ENCODE measurements at places on chromosomes 3 and 15. TPM values are rescaled to one million over a fixed set of nuclear protein-coding genes. Genes with fewer than 3 reads are reported as not detected.

DNA sequence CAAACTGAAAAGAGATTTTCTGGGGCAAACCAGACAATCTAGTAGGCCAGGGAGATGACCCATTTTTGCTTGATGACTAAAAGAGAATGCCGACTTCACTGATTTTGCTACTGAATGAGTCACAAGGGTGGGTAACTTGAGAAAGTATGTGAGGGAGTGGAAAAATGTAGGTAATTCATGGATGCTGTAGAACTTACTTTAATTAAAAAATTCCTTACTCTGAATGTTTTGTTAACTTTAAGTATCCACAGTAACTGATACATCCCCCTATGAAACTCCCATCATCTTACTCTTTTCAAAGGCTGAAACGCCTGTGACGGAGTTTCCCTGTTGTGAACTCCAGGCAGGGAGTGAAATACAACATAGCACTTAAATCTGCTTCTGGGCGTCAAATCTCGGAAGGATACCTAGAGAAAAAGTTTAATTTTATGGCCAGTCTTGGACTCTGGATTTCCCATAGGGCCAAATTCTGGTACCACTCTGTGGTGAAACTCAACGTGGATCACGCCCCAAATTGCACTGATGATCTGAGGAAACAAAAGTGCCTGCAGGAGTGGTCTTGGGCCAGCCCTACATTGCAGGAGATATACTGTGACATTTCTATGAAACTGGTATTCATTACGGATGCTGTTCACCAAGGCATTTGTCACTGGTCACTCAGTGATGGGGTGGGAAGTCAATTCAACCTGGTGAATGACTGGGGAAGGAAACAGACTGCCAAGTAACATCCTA, 24.0 kb downstream of the GOLIM4 start:
- peaks cover 11% of the 10 kb centered on the region for H3K4me1 ChIP-seq
- H3K27ac ChIP-seq: no peak overlapping the region
- H3K36me3 ChIP-seq: no peaks in the 10 kb centered on the region
- H3K27me3 ChIP-seq: no peaks in the 10 kb centered on the region
- DNase-seq: no peak
- no peak overlapping the region for H3K4me3 ChIP-seq

GRCh38 chr15:72248514-72248913, 17.5 kb upstream of the PKM start:
- DNase-seq: no peak
- H3K4me1 ChIP-seq: no peaks in the 10 kb centered on the region
- no peak overlapping the region for H3K27ac ChIP-seq
- H3K27me3 ChIP-seq: no peaks in the 10 kb centered on the region

- no peaks in the 10 kb centered on the region for H3K27me3 ChIP-seq
- DNase-seq: no peak
- peak overlapping the region; percentile 77 for H3K4me3 ChIP-seq
- H3K27ac ChIP-seq: peak overlapping the region; percentile 70
Measured at GRCh38 chr3:43894176-43895049, 203.7 kb downstream of the ABHD5 start.

DNA sequence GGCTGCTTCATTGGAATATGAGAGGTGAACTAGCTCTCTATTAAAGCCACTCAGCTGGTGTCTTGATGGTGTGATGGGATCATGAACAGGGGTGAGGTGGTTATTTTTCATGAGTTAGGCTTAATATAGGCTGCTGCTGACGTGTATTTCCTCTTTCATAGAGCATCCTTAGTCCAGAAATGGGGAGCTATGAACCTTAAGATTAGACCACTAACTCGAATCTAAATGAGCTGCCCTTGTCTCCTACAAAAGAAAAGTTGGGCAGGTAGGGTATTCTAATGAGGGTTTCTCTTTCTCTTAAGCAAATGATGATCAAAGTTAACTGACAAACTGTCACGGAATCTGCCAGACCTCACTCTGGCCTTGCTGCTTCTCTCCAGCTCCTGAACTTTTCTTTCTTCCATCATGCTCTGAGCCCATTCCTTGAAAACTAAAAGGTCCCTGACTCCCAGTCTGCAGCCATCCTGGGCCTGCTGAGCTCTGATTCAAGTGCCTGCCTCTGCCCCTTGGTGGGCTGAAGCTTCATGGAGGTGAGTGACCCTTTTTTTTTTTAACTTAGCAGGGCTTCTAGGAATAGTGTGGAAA, at the start of gene TRIM69:
Gene TRIM69 (plus strand): TSS at position 348 of the 585 bp plus-strand sequence. CDS start 177 bp downstream, at position 525.
- no peaks in the 10 kb centered on the region for H3K27me3 ChIP-seq
- H3K4me1 ChIP-seq: peaks cover 22% of the 10 kb centered on the region
- H3K4me3 ChIP-seq: peak within 1 kb of the TSS; percentile 55
- no peaks in the 10 kb centered on the region for H3K36me3 ChIP-seq

GRCh38 chr3:122265957-122266356, 59.1 kb upstream of the CSTA start:
- no peaks in the 10 kb centered on the region for H3K4me1 ChIP-seq
- no peaks in the 10 kb centered on the region for H3K27me3 ChIP-seq

DNA sequence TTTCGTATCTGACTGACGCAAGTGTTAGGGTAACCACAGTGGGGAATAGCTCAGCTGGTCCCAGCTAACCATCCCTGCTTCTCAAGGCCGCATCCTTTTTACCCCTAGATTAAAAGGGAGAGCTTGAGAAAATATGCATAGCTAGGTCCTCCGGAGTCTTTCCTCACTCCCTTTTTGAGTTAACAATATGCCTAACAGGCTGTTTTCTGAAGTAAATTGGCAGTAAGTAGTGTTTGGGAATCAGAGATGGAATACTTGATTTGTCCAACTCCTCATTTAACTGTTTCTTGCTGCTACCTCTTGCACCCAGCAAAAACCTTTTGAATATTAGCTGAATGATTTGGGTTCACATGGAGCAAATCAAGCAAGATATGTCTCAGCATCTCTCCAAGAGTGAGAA, 326.1 kb downstream of the LPP start:
- H3K4me1 ChIP-seq: peaks cover 33% of the 10 kb centered on the region
- H3K27me3 ChIP-seq: no peaks in the 10 kb centered on the region
- no peak overlapping the region for H3K4me3 ChIP-seq
- no peak overlapping the region for H3K27ac ChIP-seq

Gene GNAT1
- total RNA-seq: 0.54 TPM

Gene MAP2K5
- 7.4 TPM for total RNA-seq

DNA sequence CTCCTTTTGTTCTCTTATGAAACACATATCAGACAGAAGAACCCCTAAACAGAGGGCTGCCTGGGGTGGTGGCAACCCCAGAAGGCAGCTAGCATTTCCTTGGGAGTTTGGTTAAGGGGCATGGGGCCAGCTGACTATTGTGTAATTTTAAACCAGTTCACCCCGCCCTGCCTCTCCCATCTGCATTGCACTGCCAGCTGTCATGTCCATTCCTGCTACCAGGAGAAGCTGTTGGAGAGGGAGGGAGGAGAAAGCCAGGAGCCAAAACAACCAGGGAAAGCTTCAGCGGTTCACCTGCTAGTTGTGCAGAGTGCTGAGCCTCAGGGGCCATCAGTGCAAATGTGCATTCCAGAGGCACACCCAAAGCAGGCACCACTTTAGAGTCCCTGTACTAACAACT, 47.6 kb upstream of the ATP1B3 start:
- H3K27ac ChIP-seq: no peak overlapping the region
- DNase-seq: no peak

DNA sequence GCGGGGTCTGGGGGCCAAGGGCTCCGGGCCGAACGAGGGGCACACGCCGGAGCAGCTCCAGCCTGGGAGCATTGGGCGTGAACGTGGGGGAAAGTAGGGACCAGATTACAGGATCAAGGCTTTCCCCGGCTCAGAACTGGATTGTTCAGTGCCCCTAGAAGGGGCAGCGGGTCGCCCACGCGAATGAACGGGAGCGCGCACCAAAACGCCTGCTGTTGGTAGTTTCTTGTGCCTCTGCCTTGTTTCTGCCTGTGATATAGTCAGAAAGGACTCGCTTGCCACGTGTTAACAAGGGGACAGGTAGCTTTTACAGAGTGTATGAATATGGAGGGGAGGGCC, 1.1 kb downstream of the CASR start:
- H3K4me3 ChIP-seq: peak overlapping the region; percentile 52
- H3K27ac ChIP-seq: no peak overlapping the region
- H3K36me3 ChIP-seq: no peaks in the 10 kb centered on the region

GRCh38 chr15:43511012-43511885, 6.2 kb upstream of the MAP1A start:
- H3K4me1 ChIP-seq: no peaks in the 10 kb centered on the region
- H3K27me3 ChIP-seq: no peaks in the 10 kb centered on the region
- no peak for DNase-seq
- H3K4me3 ChIP-seq: peak overlapping the region; percentile 81
- H3K27ac ChIP-seq: no peak overlapping the region

GRCh38 chr3:126472277-126473006, 3.2 kb downstream of the ZXDC start:
- no peaks in the 10 kb centered on the region for H3K27me3 ChIP-seq
- peak overlapping the region; percentile 26 for H3K27ac ChIP-seq
- peak overlapping the region; percentile 87 for H3K4me3 ChIP-seq
- peaks cover 35% of the 10 kb centered on the region for H3K4me1 ChIP-seq
- peak; percentile 68 for DNase-seq

GRCh38 chr15:65963911-65964482, 94.7 kb downstream of the RAB11A start:
- no peaks in the 10 kb centered on the region for H3K27me3 ChIP-seq
- H3K4me1 ChIP-seq: no peaks in the 10 kb centered on the region
- DNase-seq: no peak
- H3K4me3 ChIP-seq: no peak overlapping the region
- H3K36me3 ChIP-seq: no peaks in the 10 kb centered on the region
- no peak overlapping the region for H3K27ac ChIP-seq

DNA sequence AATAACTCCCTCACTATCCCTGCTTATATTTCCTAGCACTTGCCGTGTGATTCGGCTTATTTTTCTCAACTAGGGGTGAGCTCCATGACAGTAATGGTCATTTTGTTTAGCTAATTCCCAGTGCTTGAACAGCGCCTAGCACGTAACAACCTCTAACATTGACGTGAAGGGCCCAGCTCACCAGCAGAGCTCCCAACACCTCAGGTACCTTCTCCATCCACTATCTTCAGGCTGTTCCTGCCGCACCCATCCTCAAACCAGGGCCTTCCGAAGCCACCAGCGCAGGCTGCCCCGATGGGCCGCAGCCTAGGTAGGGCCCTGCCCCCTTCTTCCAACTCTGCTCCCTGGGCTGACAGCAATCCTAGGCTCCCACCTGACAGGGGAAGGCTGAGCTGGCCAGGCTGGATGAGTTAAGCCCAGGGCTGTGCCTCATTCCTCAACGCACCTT, 751 bp upstream of the RPS17 start:
- H3K27me3 ChIP-seq: no peaks in the 10 kb centered on the region
- H3K4me1 ChIP-seq: peaks cover 7% of the 10 kb centered on the region
- peak overlapping the region; percentile 84 for H3K4me3 ChIP-seq
- H3K27ac ChIP-seq: peak overlapping the region; percentile 95

Gene GRK7
- not detected for total RNA-seq

GRCh38 chr3:181716966-181717365, 5.2 kb downstream of the SOX2 start:
- H3K36me3 ChIP-seq: no peaks in the 10 kb centered on the region
- H3K4me3 ChIP-seq: no peak overlapping the region

- peaks cover 46% of the 10 kb centered on the region for H3K4me1 ChIP-seq
Measured at GRCh38 chr15:60936186-60936585, 292.9 kb downstream of the RORA start.

Gene PIF1
- 9.0 TPM for total RNA-seq

DNA sequence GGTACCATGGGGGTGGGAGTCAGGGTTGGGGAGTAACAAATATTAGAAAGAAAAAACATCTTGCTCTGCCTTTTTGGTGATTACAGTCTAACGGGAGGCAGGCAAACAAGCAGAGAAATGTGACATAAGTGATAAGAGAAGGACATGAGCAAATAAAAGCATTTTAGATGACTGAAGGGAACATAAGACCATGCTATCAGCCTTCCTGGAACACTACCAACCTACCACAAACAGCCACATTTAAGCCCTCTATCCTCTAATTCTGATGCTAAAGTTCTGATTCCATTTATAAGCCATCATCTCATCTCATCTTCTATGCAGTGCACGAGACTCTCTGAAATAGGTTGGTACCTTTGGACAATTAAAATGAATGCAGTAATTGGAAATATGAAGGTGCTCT, 243.4 kb upstream of the P2RY1 start:
- no peaks in the 10 kb centered on the region for H3K36me3 ChIP-seq
- DNase-seq: no peak
- H3K4me1 ChIP-seq: peaks cover 8% of the 10 kb centered on the region
- no peak overlapping the region for H3K27ac ChIP-seq
- no peak overlapping the region for H3K4me3 ChIP-seq

Gene CCDC50
- total RNA-seq: 99.5 TPM

GRCh38 chr3:141421186-141421585, 52.9 kb downstream of the ZBTB38 start:
- H3K27me3 ChIP-seq: no peaks in the 10 kb centered on the region
- H3K4me3 ChIP-seq: no peak overlapping the region
- no peak for DNase-seq
- peaks cover 3% of the 10 kb centered on the region for H3K36me3 ChIP-seq
- peaks cover 56% of the 10 kb centered on the region for H3K4me1 ChIP-seq

Gene PLCD1
- total RNA-seq: 34.8 TPM

- peaks cover 25% of the 10 kb centered on the region for H3K36me3 ChIP-seq
- H3K4me1 ChIP-seq: peaks cover 8% of the 10 kb centered on the region
- H3K4me3 ChIP-seq: no peak overlapping the region
- H3K27me3 ChIP-seq: no peaks in the 10 kb centered on the region
- no peak for DNase-seq
Measured at GRCh38 chr3:155912090-155912489, 41.6 kb downstream of the GMPS start.

Gene USP13
- 8.2 TPM for total RNA-seq

- no peaks in the 10 kb centered on the region for H3K36me3 ChIP-seq
- no peak overlapping the region for H3K4me3 ChIP-seq
- DNase-seq: no peak
Measured at GRCh38 chr3:27756877-27757276, 34.8 kb upstream of the EOMES start.

DNA sequence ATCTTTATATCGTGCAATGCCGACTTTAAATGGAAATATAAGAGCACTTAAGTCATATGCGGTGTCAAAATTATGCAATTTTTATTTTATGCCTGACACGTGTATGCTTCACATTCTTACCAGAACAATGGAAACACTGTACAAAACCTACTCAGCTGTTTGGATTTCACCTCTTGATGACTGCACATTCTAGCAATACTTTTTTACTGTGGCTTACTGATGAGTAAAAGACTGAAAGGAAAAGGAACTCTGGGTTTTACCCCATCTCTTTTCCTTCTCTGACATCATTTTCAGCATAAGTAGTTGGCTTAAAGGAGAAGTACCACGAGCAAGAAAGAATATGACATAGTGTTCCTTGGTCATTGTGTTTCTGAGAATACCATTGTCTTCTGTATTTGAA, 142.8 kb downstream of the POLR2M start:
- H3K4me1 ChIP-seq: no peaks in the 10 kb centered on the region
- no peaks in the 10 kb centered on the region for H3K36me3 ChIP-seq

DNA sequence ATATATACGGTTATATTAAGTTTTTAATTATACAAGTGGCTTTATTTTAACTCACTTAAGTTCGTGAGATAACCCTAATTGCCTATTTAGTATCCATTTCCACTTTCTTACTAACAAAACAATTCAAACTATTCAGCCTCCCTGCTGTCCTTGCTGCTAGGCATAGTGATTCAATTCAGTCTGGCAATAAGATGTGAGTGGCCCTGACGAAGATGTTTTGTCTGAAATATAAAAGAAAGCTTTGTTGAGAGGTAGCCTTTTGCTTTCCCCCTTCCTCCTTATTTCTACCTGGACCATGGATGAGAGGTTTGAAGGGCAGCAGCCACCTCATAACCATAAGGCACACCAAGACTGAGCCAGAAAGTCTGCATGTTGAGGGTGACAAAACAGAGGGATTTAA, 89.3 kb upstream of the TRIM42 start:
- H3K36me3 ChIP-seq: no peaks in the 10 kb centered on the region
- no peaks in the 10 kb centered on the region for H3K4me1 ChIP-seq
- no peak overlapping the region for H3K27ac ChIP-seq
- no peaks in the 10 kb centered on the region for H3K27me3 ChIP-seq
- DNase-seq: no peak

Gene APBA2
- total RNA-seq: 5.6 TPM

Measured in thoracic aorta (tissue), 2 donors.